ENCODE measurements at places on chromosomes 7 and 10.
A peak's percentile ranks its signal among the peaks of the same experiment; 100 is the strongest.

DNA sequence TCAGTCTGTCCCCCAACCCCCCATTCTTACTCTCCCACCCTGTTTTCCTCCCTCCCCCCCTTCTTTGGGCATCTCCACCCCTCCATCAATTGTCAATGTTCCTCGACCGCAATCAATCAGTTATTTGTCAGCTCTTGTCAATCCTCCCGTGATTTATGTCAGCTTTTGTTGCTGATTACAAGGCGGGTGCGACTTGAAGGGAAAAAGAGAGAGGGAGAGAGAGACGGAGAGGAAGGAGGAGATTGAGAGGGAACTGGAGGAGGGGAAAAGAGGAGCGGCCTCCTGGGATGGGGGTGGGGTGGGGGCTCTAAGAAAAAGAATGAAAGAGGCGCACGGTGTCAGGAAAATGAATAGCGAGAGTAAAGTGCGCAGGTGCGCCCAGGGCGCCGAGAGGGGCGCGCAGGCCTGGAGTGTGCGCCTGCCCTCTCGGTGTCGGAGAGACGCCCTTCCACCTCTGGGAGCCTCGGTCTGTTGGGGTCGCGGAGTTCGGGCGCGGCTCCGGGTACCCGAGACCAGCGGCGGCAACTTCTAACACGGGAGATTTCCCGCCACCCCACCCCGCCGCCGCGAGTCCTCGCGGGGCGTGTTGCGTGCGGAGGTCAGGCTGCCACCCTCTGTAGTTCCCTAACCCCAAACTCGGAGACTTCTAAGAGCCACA, 1.1 kb upstream of the ZNF503 start:
- DNase-seq = no peak

GRCh38 chr7:5212633-5213285, 22.7 kb downstream of the WIPI2 start:
- DNase-seq = no peak

- no peak for DNase-seq
These were observed 2.1 kb downstream of the CTBP2 start for GRCh38 chr10:125158275-125158600.

- DNase-seq = no peak
These were observed 191.3 kb upstream of the CDCA7L start for GRCh38 chr7:22137026-22137425.

DNA sequence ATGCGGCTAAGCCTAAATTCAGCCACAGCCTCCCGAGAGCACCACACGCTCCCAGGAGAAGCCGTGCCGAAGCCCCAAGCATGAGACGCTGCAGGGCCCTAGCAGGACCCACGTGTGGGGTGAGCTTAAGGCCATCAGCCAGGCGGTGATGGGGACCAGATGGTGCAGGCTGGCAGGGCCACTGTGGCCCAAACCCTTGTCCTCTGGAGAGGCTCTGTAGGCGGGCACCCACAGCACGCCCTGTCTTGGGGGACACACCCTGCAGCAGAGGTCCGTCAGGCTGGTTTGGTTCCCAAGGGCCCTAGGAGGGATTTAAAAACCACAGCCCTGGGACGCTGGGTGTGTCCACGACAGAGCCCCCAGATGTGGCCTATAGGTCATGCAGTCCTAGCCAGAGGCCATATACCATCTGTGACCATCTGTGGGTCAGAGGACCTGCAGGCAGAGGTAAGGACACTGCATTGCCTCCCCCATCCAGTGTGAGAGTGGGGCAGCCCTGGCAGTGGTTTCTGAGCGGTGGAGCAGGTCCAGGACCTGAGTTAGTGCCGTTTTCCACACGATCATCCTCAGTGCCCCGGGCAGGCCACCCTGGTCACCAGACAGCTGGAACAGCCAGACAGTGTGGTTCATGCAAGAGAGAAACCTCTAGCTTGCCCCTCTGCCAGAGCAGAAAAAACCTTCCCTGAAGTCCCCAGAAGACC, 39.6 kb upstream of the INPP5A start:
- no peak for DNase-seq

GRCh38 chr10:44780426-44780825, 130.7 kb upstream of the TMEM72 start:
- DNase-seq = no peak

DNA sequence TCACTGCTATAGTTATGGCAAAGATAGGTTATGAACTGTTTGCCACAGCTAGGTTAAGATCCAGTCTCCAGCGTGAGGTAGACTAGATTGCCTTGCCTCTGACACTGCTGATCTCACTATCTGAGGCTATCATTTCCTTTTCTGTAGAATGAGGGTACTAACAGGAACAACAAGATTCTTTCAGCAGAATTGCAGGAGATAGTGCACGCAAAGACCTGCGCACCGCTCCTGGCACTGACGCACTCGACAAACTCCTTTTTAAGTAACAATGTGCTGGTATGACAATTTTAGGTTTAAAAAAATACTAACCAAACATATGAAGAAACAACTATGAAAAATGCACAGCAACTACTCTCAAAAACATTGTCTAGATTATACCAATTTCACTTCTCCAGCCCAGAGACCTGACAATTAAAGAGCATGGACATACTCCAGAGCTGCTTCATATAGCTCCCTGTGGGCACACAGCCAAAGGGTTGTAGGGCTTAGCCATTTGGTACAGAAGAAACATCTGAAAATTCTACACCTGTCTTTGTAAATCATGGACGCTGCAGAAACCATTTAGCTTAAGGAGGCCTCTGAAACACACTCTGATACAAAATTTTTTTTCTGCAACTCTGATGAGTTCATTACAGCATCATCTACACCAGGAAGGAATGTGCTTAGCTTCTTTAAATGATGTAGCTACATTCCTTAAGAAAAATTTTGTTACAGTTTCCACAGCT, 7.8 kb downstream of the ADAM12 start:
- no peak for DNase-seq

- no peak for DNase-seq
These were observed 45.5 kb downstream of the JAKMIP3 start for GRCh38 chr10:132111121-132111731.

DNA sequence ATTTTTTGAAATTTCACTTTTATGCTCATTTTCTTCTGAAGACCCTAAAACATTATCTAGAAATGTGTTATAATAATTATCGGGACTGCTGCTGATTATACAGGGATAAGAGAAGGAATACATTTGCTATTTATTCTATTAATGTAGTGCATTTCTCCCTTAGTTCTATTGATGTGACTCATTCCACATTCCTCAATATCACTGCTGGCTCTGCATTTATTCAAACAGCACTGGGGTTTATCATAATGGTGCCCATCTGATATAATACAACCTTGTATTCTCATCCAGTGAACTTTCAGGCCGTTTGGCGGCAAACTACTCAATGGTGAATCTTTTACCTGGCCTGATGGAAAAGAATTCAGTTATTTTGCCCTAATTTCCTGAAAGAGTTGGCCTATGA, 7.8 kb downstream of the KCND2 start:
- DNase-seq = no peak

DNA sequence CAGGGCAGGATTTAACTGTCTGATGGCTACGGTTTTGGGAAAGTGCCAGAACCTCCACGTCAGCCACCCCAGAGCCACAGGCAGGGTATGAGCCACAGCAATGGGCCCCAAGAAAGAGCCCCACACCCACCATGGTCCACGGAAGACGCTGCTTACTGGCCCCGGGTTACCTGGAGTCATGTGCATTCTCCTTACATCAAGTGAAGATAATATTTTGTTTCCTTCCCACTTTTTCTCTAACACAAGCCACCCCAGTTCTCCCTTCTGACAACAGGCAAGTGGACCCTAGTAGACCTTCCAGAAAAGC, 67.1 kb downstream of the PRKAG2 start:
- no peak for DNase-seq

- DNase-seq = no peak
These were observed 35.8 kb downstream of the MINDY3 start for GRCh38 chr10:15824498-15824897.

GRCh38 chr7:101507791-101508252, 121.3 kb downstream of the MYL10 start:
- DNase-seq = peak; percentile 64

- peak; percentile 43 for DNase-seq
These were observed 297.3 kb upstream of the LYZL1 start for GRCh38 chr10:28991333-28992270.

GRCh38 chr7:1317646-1318045, 85.0 kb downstream of the UNCX start:
- no peak for DNase-seq

GRCh38 chr10:116850058-116850611, 836 bp downstream of the ENO4 start:
- no peak for DNase-seq

- no peak for DNase-seq
These were observed 16.8 kb upstream of the MSMB start for GRCh38 chr10:46062723-46063428.

DNA sequence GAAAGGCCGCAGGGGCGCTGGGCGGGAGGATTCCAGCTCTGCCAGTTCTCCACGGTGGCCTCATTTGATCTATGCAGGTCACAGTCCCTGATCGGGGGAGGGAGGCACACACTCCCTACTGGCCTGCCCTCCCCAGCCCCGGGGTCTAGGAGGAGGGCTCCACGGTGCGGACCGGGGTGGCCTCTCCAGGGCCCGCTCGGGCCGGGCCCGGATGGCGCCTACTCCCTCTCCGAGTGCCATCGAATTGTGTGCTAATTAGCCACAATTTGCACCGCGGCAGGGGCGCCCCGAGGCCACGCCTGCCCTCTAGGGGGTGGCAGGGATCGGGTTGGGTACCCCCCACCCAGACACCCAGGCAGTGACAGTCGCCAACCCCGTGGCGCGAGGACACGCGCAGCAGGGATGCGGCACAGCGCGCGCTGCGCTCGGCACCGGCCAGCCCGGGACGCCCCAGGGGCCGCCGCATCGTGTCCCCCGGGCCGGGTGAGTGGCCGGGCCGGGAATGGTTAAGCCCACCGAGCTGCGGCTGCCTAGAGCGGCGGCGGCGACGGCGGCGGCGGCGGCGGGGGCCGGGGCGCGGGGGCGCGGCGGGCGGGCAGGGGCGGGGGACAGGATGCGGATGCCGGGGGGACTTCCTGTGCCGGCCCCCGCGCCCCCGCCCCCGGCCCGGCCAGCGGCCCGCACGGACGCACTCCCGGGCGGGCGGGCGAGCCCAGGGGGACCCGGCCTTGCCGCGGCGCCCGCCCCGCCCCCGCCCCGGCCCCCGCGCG, at the start of gene ZNF853:
TSS of gene ZNF853 (plus strand) at position 658 of the 770 bp plus-strand sequence. CDS start 565 bp downstream, outside the sequence.
- DNase-seq = no peak

DNA sequence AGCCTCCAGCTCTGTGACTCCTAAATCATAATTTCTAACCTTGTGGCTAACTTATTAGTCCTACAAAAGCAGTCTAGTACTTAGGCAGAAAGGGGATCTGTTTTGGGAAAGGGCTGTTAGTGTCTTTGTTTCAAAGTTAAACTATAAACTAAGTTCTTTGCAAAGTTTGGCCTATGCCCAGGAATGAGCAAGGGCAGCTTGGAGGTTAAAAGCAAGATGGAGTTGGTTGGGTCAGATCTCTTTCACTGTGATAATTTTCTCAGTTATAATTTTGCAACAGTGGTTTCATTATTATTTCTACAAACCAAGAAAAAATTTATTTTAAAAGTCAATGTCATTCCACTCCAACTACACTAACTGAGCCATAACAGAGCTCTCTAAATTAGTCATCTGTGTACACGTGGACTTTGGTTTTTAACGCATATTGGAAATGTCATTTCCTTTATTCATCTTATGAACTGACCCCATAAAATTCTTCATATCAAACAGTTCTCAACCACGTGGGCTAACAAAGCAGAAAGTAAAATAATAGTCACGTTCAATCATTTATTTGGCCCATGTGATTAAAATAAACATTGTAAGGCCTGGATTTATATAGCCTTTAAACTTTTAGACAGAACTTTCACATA, 143.2 kb upstream of the C7orf33 start:
- DNase-seq = peak; percentile 76

GRCh38 chr7:147136352-147136751, 1019.8 kb downstream of the CNTNAP2 start:
- no peak for DNase-seq

DNA sequence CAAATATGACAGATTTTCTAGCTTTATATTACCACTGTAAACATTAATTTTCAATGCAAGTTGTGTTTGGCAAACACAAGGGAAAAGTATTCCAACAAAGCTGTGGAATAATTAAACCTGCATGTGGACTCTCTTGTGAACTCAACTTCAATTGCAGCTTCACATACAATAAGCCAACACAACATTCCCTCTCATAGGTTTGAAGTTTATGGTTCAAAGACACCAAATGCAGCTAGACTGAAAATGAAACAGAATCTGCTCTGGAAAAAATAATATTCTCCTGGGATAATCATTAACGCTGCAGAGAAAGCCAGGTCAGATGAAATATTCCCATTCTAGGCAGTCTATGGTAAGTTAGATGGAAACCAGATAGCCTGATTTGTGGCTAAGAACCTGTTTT, 105.8 kb upstream of the VIPR2 start:
- DNase-seq = no peak

DNA sequence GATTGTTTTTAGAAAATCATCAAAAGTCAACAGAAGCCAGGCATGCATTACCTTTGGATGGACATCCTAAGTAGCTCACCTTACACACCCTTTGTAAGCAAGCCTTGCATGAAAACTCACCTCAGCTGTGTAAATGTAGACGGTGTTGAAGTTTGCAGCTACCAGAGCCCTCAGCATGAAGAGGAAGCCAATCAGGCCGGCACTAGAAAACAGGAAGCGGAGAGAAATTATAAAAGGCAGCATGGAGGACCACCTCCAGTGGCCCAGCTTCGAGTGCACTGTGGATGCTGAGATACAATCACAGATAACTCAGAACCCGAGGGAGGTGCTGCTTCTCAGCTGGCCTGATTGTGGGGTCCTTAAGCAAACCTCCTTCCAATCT, 75.3 kb downstream of the SVOPL start:
- DNase-seq = peak; percentile 22

DNA sequence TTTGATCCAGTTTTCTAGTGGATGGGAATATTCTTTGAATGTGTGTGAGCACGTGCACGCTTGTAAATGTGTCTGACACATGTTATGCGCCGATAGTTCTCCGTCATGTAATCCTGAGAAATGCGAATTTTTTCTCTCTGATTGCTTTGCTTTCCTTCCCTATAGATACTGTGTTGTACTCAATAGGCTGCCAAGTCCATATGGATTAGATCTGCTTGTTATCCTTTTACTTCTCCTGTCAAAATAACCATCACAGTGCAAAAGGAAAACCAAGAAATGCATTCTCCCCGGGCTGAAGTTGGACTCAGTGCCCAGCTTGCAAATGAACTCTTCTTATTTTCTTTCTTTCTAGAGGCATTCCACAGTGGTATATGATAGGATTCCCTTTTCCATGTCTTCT, 131.9 kb downstream of the KIAA1217 start:
- no peak for DNase-seq

DNA sequence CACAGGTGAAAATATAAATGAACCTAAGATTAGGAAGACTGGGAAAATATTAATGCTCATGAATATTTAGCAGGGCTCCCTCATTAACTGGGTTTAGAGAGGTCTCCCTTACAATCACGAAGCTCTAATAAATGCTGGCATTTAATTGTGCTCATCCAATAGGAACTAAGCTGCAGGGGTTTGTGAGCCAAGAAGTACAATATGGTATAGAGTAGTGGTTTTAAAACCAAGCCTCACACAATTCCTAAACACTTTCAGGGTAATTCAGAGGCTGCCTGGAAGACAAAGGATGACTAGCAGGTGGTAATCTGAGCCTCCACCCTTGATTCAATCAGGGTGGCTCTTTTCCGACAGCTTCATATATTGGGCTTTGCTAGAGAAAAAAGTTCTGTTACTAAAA, 103.3 kb downstream of the GPAM start:
- DNase-seq = no peak

GRCh38 chr10:62709200-62709599, 95.3 kb upstream of the ADO start:
- DNase-seq = no peak

GRCh38 chr10:84160663-84161362, 12.8 kb upstream of the GPR15LG start:
- DNase-seq = no peak

- DNase-seq = no peak
These were observed 11.1 kb downstream of the MDFIC start for GRCh38 chr7:114932991-114933390.
